HTR-8/SVneo (cell line): ENCODE measurements at places on chromosomes 1 and 21.

DNA sequence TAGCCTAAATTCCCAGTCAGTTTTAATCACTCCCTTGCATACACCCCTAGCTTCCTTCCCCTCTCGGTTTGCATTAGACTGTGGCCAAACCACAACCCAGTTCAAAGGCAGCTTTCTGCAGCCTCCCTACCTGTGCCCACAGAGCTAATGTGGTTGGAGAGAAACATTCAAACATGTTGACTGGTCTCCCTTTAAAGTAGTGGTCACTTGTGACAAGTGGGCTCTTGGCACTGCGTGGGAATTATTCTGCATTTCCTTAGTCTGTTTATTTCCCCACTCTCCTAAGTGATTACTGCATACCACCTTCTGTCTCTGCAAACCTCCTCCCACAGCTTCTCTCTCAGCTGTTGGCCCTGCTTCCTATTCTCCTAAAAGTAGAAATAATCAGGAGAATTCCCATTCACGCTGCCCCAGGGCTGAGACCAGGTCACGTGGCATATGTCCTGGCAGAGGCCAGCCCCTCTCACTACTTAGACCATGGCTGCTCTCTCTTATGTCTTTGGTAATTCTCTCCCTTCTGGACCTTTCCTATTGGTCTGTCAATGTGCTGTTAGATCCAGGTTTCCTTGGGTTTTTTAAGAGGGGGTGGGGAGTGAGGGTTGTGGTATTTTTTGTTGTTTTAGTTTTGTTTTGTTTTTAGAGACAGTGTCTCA, 38.4 kb upstream of the CD101 start:
- DNase-seq: no peak

GRCh38 chr1:7011826-7012225, 226.6 kb downstream of the CAMTA1 start:
- DNase-seq: no peak

DNA sequence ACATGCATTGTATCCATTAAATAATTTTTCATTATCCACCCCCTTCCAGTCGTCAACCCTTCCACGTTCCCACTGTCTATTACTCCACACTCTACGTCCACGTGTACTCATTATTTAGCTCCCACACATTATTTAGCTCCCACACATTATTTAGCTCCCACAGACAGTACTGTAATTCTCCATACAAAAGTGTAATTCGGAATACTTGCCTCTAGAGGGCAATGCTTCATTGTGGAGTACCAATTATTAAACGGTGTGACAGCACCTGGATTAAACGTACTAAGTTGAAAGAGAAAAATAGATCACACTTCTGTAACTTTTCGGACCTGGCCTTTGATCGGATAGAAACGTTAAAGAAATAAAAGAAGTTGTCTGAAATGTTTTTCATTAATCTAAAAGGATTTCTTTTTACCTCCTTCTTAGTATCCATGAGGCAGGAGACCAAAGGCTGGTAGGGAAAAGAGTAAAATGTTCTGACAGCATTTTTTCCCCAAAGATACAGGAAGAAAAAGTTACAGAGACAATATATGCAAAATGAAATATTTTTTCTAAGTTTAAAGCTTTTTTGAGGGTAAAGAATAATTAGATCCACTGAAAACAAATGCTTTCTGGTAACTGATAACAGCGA, 99.2 kb downstream of the LHX8 start:
- DNase-seq: no peak

- DNase-seq: no peak
Observed at GRCh38 chr1:41162441-41162840, 79.7 kb downstream of the SCMH1 start.

DNA sequence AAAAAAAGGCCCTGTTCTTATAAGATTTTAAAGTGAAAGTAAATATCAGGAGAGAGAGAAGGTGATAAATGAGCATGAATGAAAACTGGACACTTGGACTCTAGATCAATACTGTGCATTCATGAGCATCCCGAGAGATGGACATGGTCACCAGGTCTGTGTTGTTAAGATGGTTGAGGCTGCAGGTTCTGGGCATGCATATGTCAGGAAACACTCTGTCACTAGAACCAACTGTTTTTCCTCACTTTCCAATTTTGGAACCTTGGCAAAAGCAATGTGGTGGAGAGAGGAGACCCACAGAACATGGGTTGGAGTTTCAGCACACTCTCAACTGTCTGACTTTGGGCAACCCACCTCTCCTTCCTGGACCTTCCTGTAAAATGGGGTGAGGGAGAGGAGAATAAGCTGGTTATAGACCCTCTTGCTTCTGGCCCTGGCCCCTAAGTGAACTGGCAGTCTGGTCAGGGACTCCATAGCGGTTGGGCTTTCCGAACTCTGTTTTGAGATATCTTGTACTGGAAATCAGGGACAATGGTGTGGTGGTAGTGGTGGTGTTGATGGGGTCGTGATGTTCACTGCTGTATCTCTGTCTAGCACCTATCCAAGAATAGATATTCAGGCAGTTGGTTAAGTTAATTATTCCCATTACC, 4.2 kb downstream of the MAN1C1 start:
- no peak for DNase-seq

DNA sequence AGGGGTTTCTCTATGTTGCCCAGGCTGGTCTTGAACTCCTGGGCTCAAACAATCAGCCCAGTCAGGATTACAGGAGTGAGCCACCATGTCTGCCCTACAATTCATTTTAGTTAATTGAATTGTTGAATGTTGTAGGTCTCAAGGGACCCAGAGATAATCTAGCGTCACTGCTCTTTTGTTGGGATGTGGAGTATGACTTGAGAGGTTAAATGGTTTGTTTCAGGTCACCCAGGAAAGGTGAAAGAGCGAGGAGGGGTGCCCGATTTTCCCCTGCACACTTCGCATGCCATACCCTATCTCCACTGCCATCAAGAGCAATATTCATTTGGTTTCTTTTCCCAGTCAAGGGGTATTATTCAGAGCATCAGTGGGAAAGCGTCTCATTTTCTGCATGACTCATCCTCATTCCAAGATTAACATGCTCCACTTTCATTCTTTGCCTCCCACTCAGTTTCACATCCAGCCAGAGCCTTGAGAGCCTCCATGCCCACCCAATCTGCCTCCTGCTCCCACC, 13.1 kb upstream of the SLC30A1 start:
- peak; percentile 86 for DNase-seq

- DNase-seq: no peak
Observed at GRCh38 chr1:67666636-67667035, 18.4 kb upstream of the GADD45A start.

DNA sequence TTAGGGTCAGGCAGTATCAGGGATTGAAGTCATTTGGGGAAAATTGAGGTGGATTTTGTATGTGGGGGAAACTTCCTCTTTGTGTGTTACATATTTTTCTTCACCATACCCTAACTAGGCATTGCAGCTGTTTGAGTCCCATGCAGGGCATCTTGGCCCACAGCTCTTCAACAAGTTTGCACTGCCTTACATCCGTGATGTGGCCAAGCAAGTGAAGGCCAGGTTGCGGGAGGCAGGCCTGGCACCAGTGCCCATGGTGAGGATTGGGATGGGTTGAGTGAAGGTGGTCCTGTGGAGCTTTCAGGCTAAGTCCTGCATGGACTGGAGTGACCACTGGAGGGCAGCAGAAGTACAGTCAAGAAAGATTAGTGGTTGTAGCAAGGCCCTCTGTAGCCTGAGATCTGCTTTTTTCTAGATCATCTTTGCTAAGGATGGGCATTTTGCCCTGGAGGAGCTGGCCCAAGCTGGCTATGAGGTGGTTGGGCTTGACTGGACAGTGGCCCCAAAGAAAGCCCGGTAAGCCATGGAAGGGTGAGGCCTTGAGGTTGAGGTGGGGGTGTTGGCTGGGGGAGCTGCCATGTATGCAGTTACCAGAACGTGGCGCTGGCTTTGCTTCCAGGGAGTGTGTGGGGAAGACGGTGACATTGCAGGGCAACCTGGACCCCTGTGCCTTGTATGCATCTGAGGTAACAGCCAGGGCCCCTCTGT, 2.4 kb downstream of the UROD start:
- peak; percentile 69 for DNase-seq

- DNase-seq: no peak
Observed at GRCh38 chr21:34704119-34704518, 35.3 kb downstream of the CLIC6 start.

DNA sequence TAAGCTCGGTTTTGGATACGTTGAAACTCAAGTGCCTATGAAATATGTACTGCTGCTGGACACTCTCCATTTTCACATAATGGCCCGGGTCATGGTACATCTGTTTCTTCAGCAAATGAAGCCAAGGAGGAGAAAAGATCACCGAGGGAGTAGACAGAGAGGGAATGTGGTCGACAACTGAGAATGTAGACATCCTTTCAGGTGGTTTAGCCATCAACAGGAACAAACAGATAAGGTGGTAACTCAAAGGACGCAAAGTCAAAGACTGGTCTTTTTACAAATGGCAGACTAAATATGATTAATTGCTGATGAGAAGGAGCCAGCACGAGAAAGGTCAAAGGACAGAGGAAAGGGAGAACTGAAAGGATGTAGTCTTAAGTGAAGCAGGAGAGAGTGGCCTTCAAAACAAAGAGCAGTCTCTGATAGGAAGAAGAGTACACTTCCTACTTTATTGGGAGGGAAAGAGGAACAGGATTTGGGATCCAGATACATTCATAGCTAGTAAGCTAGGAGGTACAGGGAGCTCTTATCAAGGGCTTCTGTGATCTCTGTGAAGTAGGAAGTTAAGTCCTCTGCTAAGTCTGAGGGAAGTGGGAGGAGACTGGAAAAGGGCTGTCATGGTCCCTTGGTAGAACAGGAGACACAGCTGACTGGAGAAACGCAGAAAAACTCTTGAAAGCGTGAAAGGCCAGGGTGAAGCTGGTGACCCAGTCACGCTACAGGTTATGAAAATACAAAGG, 28.3 kb downstream of the NUP133 start:
- no peak for DNase-seq

DNA sequence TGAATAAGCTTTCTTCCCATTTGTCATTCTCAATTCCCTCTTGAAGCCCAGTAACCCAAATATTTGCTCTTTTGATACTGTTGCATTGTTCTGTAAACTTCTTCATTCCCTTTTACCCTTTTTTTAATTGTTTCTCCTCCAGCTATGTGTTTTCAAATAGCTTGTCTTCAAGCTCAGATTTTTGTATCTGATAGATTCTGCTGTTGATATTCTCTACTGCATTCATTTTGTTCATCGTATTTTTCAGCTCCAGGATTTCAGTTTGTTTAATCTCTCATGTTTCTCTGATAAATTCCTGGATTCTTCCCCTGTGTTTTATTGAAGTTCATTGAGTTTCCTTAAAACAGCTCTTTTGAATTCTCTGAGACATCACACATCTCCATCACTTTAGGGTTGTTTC, 51.8 kb downstream of the PKN2 start:
- DNase-seq: no peak

GRCh38 chr1:232450615-232451014, 179.3 kb downstream of the SIPA1L2 start:
- DNase-seq: no peak

DNA sequence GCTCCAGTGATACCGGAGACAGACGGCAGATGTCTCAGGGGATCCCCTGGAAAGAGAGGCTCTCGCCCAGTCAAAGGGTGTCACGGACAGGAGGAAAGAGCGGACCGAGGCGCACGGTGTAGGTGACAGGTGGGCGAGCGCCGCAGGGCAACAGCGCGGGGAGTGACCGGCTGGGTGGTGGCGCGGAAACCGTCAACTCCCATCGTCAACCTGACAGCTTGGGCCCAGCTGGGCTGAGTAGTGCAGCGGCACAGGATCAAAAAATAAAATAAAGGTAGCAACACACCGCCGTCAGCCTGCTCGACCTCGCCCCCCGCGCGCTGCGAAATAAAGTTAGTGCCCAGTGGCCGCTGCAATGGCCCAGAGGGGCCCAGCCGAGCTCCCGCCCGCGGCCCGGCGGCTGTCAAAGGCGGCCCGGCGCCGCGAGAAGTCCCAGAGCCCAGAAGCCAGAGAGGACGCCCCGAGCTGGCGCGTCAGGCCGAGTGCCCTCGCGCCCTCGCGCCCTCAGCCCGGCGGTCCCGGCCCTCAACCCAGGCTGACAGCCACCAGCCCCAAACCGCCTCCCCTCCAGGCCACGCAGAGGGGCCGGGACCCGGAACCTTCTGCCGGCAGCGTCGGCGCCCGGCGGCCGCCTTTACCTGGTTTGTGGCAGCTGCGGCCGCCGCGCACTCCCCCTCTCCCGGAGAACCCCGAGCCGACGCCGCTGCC, at the start of gene LYST:
LYST (minus strand) TSS at position 702 of the 708 bp plus-strand sequence. CDS start 36,489 bp downstream, outside the sequence.
- DNase-seq: peak; percentile 67

GRCh38 chr21:24658926-24659325, 948.4 kb downstream of the MRPL39 start:
- no peak for DNase-seq

- DNase-seq: no peak
Observed at GRCh38 chr1:25619101-25619890, 2.7 kb downstream of the MAN1C1 start.

DNA sequence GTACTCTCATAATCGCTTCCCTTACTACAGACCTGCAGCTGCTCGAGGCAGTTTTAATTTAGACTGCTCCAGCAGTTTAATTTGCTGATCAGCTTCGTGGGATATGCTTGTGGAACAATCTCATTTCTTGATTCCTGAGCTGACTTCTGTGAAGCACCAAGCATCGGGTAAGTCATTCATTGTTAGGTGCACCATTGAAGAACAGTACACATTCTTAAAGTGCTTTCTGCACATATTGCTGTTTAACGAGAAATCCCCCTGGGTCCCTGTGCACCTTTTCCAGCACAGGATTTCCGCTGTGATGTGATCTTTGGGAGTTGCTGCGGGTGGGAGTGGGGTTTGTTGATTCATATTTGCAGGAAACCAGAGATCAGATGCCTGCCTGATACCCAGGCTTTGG, 9.1 kb downstream of the GALNT2 start:
- no peak for DNase-seq

GRCh38 chr1:223512057-223512456, 118.8 kb downstream of the CCDC185 start:
- no peak for DNase-seq

DNA sequence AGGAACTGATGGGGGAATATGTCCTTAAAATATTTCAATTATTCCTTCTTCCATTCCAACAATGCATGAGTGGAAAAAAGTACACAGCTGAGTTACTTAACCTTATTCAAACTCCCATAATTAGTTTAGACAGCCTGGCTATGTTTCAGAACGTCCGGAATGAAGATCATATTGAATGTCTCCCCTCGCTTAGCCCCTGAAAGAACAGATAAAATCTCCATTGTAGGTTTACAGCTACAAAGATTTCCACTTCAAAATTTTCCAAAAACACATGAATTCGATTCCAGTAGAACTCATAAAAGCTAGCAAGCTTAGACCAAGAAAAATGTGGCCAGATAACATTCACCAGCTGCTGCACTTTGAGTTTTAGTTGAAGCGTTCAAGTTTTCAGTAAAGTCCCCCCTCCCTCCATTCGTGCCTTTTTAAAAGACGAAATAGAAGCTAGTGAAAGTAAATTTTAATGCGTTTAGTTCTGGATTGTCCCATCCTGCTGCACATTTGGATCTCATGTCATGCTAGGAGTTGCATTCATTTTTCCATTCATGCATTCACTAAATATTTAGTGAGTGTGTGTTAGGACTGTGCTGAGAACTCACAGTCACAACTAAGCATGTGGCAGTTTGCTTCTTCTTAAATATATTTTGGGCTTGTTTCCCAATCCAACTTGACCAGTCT, 29.4 kb upstream of the SSX2IP start:
- no peak for DNase-seq
